ENCODE measurements at places on chromosomes 11 and 22. TPM values are rescaled to one million over a fixed set of nuclear protein-coding genes. Genes with fewer than 3 reads are reported as not detected.

DNA sequence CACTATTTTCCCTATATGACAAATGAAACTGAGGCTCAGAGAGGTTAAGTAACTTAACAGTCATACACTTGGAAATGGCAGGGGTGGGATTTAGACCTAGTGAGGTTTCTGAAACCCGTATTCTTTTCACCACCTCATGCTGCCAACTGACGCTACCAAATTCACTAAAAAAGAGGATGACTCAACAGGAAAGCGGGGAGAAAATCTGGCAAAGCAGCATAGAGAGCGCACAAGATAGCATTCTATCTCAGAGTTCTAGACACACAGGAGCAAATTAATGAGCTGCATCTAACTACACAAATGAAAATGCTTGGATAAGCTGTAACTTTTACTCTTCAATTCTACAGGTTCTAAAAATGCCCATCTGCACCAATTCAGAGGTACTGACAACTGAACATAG, 136.4 kb downstream of the RBFOX2 start:
- DNase-seq = no peak

DNA sequence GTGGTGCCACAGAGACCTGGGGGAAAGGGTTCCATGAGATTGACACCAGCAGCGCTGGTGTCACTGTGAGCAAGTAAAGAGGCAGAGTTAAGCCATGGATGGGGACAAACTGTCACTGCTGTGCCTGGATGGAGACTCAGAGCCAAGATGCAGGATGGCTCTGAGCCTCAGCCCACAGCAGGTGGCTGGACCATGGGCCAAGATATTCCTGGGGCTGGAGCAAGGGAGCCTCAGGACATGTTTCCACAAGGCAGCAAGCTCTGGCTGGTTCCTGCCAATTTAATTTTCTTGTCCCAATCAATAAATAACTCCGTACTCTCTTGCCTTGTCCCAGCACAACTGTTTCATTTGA, 23.0 kb downstream of the MYO18B start:
- no peak for DNase-seq

GRCh38 chr11:92659793-92660192, 309.7 kb upstream of the MTNR1B start:
- no peak for DNase-seq

GRCh38 chr11:65766535-65766934, 14.2 kb downstream of the AP5B1 start:
- DNase-seq = no peak

Gene MAJIN
- total RNA-seq = not detected

Gene CECR2
- 0.06 TPM for total RNA-seq
